ENCODE measurements at places on chromosomes 11 and 22. TPM values are rescaled to one million over a fixed set of nuclear protein-coding genes. Genes with fewer than 3 reads are reported as not detected.

DNA sequence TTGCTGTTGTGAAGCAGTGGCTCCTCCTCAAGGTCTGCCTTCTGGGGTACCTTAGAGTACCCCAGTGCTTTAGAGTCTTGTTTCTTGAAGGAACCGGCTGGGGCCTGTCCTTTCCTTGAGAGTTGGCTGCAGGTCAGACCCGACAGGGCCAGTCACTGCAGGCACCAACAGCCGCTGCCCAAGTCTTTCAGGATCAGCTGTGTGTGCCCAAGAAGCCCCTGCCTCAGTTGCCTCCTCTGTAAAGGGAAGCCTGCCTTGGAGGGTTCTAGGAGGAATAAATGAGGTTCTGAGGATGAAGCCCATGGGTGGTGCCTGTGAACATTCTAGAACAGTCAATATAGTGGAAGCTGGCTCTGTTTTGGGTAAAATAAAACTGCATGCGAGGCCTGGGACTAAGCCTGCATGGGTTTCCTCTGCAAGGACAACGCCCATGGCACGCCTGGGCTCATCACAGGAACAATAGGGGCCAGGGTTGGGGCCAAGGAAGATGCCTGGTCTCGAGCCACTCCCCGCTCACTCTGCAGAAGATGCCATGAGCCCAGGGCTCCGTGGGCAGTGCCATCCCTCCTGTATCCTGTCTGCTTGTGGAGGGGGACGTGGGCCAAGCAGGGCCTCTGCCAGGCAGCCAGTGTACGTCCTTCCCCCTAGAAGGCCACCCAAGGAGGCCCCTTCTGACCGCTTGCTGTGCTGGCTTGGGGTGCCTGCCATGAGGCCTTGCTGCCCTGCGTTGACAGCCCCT lies 81.6 kb downstream of the MED15 start:
- no peaks in the 10 kb centered on the region for H3K4me1 ChIP-seq
- no peak for DNase-seq
- no peak overlapping the region for H3K27ac ChIP-seq

DNA sequence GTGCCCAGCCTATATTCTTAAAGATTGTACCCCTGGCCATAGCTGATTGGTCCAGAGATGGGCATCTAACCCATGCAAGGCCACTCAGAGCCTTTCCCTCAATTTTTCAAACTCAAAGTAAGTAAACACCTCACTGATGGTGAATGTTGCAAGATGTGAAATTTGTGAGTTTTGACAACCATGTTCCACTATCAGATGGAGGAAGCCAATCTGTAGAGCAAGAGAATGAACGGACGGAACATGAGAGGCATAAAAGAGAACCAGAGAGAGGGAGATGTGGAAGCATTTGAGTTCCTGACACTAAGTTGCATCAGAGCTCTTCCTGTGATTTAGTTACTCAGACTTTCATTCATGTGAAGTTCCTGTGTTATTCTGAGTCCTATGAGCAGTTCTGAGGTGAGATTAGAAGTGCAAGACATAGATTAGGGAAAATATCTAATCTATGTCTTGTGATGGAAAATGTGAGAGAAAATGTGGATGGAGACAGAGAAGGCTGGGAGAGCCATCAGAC lies 73.3 kb downstream of the PRSS23 start:
- DNase-seq, result no peak
- no peaks in the 10 kb centered on the region for H3K27me3 ChIP-seq
- no peak overlapping the region for H3K27ac ChIP-seq
- no peaks in the 10 kb centered on the region for H3K36me3 ChIP-seq
- H3K4me1 ChIP-seq, result no peaks in the 10 kb centered on the region

MMP12 gene
- total RNA-seq, result 0.83 TPM

GRCh38 chr11:93324500-93324899 lies 6.0 kb upstream of the DEUP1 start:
- DNase-seq, result no peak
- H3K4me1 ChIP-seq, result no peaks in the 10 kb centered on the region
- H3K27ac ChIP-seq, result no peak overlapping the region
- no peak overlapping the region for H3K4me3 ChIP-seq
- no peaks in the 10 kb centered on the region for H3K36me3 ChIP-seq
- H3K27me3 ChIP-seq, result no peaks in the 10 kb centered on the region

LMO1 gene
- total RNA-seq, result not detected

KRTAP5-11 gene
- total RNA-seq, result not detected

- peak; percentile 67 for DNase-seq
- H3K36me3 ChIP-seq, result peaks cover 14% of the 10 kb centered on the region
- H3K27ac ChIP-seq, result peak overlapping the region; percentile 57
- H3K4me1 ChIP-seq, result peaks cover 18% of the 10 kb centered on the region
Observed at GRCh38 chr11:19934828-19935259, 222.2 kb downstream of the NAV2 start.

CAPN5 gene
- total RNA-seq, result 12.3 TPM

DNA sequence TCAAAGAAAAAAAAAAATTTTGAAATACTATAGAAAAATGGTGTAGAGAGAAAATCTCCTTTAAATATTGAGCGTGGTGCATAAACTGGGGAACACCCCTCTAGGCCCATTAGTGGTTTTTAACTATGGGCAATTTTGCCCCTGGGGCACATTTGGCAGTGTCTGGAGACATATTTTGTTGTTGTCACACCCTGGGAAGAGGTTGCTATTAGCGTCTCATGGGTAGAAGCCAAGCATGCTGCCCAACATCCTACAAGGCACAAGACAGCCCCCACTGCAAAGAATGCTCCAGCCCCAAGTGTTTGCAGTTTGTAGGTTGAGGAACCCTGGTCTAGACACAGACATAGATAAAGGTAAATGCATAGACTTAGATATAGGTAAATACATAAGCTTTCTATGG lies 92.6 kb downstream of the KIAA1671 start:
- no peak overlapping the region for H3K27ac ChIP-seq
- H3K27me3 ChIP-seq, result no peaks in the 10 kb centered on the region
- H3K4me1 ChIP-seq, result no peaks in the 10 kb centered on the region
- H3K36me3 ChIP-seq, result no peaks in the 10 kb centered on the region

DNA sequence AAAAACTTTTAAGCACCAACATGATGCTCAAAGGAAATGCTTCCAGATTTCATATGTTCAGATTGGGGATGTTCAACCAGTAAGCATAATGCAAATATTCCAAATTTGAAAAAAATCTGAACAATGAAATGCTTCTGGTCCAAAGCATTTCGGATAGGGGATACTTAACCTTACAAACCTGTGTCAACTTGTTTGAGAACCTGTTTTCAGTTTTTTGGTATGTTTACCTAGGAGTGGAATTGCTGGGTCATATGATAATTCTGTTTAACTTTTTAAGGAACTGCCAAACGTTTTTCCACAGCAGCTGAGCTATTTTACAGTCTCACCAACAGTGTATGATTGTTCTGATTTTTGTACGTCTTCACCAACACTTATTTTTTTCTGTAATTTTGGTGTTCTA lies 23.7 kb downstream of the FAR1 start:
- no peaks in the 10 kb centered on the region for H3K27me3 ChIP-seq
- H3K4me1 ChIP-seq, result no peaks in the 10 kb centered on the region
- no peak for DNase-seq
- no peaks in the 10 kb centered on the region for H3K36me3 ChIP-seq

DNA sequence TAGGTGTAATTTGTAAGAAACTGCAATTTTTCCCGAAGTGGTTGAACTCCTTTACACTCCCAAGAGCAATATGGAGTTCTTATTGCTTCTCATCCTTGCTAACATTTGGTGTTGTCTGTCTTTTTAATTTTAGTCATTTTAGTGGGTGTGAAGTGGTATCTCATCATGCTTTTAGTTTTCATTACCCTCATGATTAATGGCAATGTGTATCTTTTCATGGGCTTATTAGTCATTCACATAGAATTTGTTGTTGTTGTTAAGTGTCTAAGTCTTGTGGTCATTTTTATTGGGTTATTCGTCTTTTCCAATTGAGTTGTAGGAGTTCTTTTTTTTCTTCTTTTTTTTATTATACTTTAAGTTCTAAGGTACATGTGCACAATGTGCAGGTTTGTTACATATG lies 238.3 kb upstream of the SESN3 start:
- no peaks in the 10 kb centered on the region for H3K27me3 ChIP-seq
- H3K27ac ChIP-seq, result no peak overlapping the region
- no peaks in the 10 kb centered on the region for H3K4me1 ChIP-seq
- no peaks in the 10 kb centered on the region for H3K36me3 ChIP-seq
- DNase-seq, result no peak

DNA sequence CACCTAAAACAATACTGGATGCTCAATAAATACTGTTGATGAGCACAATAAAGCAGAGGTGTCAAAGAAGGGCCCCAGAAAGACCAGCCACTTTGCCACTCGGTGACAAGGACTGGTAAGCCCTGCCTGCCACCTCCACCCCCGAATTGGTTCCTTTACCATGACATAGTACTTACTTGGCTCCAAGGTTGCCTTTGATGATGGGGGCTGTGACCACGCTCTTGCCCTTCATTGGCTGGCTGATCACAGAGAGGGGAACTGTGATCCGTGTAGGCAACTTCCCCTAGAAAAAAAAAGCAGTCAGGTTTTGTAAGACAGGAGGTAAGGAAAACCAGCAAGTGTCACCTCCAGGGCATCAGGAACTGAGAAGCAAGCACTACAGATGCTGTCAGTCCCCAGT lies 29.7 kb downstream of the NFRKB start:
- H3K27ac ChIP-seq, result no peak overlapping the region
- peaks cover 23% of the 10 kb centered on the region for H3K36me3 ChIP-seq
- H3K27me3 ChIP-seq, result no peaks in the 10 kb centered on the region
- H3K4me3 ChIP-seq, result no peak overlapping the region
- no peak for DNase-seq

GRCh38 chr11:22491555-22492225 lies 133.9 kb downstream of the FANCF start:
- H3K36me3 ChIP-seq, result no peaks in the 10 kb centered on the region
- no peak overlapping the region for H3K27ac ChIP-seq
- no peak for DNase-seq
- H3K4me1 ChIP-seq, result no peaks in the 10 kb centered on the region

SMTNL1 gene
- total RNA-seq, result not detected

DNA sequence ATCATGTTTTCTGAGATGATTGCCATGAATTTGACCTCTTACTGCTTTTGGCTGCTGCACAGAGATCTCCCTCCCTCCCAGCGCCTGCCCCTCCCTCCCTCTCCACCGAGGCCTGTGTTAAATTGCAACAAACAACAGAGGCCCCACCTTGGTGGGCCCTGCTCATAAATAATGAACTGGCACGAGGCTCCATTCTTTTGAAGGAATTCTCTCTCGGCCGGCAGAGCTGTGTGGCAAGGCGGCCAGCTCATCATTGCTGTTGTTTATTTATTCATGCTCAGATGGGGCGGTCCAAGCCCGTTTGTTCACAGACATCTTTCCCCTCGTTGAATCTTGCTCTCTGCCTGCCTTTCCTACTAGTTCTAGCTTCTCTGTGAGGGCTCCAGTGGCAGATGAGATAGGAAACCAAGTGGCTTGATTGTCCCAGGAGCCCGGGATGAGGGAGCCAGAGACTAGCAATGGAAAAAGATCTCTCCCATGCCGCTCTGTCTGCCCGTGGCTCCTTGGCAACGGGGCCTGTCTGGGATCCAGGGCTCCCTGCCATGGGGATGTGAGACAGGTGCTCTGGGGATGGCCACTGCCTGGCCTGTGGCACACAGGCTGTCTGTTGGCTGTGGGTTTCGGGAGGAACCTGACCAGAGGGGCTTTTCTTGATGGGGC lies 192.6 kb downstream of the DSCAML1 start:
- H3K27ac ChIP-seq, result no peak overlapping the region
- H3K36me3 ChIP-seq, result no peaks in the 10 kb centered on the region
- no peak overlapping the region for H3K4me3 ChIP-seq
- peak; percentile 8 for DNase-seq
- no peaks in the 10 kb centered on the region for H3K4me1 ChIP-seq

DNA sequence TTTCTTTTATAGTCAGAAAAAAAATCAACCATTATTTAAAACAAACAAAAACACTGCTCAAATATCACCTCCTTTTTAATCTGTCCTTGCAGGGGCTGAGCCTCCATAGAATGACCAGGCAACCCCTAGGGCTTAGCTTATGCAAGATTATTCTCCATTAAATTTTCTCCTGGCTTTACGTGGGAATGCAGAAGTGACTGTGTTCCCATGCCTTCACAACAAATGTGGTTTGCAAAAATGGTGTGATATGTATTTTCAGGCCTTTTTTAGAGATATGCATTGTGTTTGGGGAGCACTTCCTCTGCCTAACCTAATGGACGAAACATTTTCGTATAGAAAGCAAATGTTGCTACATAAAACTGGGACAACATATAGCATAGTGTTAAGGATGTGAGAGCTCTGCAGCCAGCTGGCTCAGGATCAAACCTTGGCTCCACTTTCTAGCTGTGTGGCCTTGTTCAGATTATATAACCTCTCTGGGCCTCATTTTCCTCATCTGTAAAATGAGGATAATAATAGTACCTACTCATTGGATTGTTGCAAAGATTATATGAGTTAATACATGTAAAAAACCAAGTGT lies 82.6 kb downstream of the PARVA start:
- no peak overlapping the region for H3K4me3 ChIP-seq
- DNase-seq, result no peak
- no peaks in the 10 kb centered on the region for H3K27me3 ChIP-seq
- peaks cover 30% of the 10 kb centered on the region for H3K4me1 ChIP-seq

DNA sequence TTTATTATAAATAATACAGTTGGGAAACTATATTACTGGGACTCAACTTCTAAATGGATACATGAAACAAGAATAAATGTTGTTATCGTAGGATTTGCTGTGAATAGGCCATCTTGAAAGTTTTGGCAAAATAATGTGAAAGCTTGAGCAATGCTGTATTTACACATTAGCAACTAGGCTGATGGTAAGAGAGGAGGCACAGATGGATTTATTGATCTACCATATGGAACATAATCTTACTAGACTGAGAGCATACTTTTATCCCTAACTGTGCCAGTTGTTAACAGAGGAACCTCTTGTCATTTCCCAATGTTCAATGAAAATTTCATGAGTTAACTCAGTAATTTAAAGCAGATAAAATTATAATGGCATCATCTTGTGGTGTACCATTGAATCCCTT lies 22.8 kb downstream of the APIP start:
- no peaks in the 10 kb centered on the region for H3K27me3 ChIP-seq
- H3K4me1 ChIP-seq, result no peaks in the 10 kb centered on the region
- no peak overlapping the region for H3K27ac ChIP-seq

DNA sequence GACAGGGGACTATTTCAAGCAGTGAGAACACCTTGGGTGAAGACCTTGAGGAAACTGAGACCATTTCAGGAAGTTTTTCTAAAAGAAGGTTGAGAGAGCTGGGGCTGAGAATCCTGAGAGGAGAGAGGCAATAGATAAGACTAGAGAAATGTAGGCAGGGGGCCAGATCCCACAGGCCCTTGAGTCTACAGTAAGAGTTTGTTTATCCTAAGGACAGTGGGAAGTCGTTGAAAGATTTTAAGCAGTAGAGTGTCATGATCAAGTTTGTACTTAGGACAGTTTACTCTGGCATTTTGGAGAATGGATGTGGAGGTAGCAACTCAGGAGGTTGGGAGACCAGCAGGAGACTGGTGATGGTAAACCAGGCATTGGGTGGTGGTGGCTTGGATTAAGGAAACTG lies 17.1 kb downstream of the HSD17B12 start:
- H3K4me1 ChIP-seq, result no peaks in the 10 kb centered on the region
- H3K27ac ChIP-seq, result no peak overlapping the region
- H3K4me3 ChIP-seq, result no peak overlapping the region
- no peaks in the 10 kb centered on the region for H3K27me3 ChIP-seq

GRCh38 chr22:46058591-46059519 lies 81.9 kb upstream of the WNT7B start:
- H3K36me3 ChIP-seq, result no peaks in the 10 kb centered on the region
- H3K27me3 ChIP-seq, result no peaks in the 10 kb centered on the region
- H3K4me3 ChIP-seq, result peak overlapping the region; percentile 39
- peaks cover 28% of the 10 kb centered on the region for H3K4me1 ChIP-seq

CRYBB2 gene
- total RNA-seq, result not detected

NRIP3 gene
- total RNA-seq, result 4.1 TPM

SIK2 gene
- total RNA-seq, result 11.0 TPM

HPX gene
- 0.83 TPM for total RNA-seq

GRCh38 chr22:29309332-29310064 lies 3.0 kb downstream of the GAS2L1 start:
- peaks cover 8% of the 10 kb centered on the region for H3K36me3 ChIP-seq
- peak overlapping the region; percentile 60 for H3K27ac ChIP-seq
- H3K4me3 ChIP-seq, result no peak overlapping the region
- H3K4me1 ChIP-seq, result peaks cover 17% of the 10 kb centered on the region
- H3K27me3 ChIP-seq, result peaks cover 10% of the 10 kb centered on the region
